ENCODE measurements at places on chromosomes 7 and 10.

DNA sequence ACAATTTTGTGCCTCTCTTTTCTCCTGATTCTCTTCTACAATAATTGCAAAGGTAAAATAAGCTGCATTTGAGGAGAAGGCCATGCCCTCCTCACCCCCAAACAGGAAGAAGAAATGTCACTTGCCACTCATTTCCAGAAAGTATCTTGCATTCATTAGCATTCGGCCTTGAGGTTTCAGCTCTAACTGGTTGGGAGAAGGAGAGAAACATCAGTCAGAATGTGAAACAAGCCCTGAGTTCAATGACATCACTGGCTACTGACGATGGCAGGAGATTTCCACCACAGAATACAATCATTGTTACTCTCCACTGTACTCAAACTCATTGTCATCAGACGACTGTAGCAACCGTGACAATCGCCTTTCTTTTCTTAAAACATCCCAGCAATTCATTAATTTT lies 72.8 kb downstream of the PRKCQ start:
- no peak for DNase-seq

- no peak for DNase-seq
These were observed 82.0 kb downstream of the BMS1 start for GRCh38 chr10:42864575-42864974.

DNA sequence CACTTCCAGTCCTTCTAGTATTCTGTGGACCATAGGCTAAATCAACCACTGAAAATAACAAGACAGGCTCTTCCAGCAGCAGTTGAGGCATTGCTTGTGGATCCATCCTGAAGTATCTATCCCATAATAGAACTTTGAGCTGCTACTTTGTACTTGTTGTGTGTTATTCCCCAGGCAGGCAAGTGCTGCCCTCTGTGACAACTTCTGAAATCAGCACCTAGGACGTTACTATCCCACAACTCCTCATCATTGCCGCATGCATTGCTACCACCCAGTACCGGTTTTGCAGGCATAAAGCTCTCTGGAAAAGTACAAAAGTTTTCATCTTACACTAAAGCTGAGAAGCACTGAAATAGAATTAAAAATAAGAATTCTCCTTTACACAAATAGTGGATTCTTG lies 145.3 kb downstream of the HTR7 start:
- no peak for DNase-seq

DNA sequence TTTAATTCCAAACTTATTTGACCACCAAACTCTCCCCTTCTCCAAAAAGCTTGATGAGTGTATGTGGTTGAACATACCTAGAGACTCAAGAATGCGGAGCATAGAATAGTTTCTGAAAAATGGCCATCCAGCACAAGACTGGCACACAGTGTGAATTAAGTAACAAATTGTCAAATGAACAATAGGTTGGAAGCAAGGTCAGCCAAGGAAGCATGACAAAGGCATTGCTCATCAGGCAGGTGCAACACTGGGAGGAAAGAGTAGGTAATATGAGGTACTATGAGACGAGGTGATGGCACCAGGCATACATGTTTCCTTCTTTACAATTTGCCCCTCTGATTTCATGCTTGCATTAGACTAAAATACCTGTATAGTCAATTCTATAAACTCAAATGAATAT lies 73.7 kb downstream of the DKK1 start:
- no peak for DNase-seq

- peak; percentile 57 for DNase-seq
These were observed 151.8 kb downstream of the SFMBT2 start for GRCh38 chr10:7258948-7259523.

GRCh38 chr10:76717141-76717540 lies 920.5 kb downstream of the KCNMA1 start:
- DNase-seq: no peak

DNA sequence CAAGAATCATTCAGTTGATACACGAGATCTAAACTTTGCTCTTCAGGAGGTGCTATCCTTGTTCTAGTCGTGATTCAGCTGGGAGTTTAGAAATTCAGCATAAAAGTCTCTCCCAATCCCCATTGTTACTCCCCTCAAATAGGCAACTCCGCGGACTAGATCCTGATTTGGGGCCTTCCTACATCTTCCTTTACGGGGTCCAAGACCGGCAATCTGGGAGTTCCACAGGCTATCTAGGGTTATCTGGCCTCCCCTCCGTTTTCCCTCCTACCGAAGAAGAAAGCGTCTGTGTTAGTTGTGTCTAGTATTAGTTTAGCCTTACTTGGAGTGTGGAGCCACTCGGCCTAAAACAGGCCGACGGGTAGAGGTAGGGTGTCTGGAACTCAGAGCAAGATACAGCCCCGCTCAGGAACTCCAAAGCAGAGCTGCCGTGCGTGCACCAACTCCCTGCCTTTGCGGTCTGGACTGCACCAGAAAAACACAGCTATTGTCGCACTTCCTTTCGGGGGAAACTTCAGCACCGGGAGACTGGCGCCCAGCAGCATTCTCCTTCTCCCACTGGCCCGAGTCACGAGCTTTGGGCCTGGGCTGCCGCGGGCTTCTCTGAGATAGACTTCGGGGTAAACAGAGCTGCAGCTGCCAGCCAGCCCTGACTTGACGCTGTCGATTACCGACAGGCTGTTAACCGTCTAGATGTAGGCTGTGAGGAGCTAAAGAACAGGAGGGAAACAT lies 1.5 kb upstream of the DLX5 start:
- no peak for DNase-seq

DNA sequence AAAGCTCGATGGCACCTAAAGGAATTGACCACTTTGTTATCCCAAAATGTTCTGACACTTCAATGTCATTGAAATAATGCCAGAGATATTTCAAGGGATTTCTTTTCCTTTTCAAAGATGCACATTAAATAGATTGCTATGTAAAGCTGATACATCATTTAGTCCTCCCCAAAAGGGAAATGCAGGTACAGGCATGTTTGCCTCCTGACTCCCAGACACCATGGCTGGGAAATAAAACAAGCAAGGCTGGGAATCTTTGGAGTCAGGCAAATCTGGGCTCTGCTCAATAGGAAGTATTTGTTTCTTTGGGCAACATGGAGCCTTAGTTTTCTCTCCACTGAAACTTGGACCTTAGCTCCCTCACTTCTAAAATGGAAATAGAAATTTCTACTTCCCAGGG lies 230.8 kb upstream of the LRRTM3 start:
- no peak for DNase-seq

DNA sequence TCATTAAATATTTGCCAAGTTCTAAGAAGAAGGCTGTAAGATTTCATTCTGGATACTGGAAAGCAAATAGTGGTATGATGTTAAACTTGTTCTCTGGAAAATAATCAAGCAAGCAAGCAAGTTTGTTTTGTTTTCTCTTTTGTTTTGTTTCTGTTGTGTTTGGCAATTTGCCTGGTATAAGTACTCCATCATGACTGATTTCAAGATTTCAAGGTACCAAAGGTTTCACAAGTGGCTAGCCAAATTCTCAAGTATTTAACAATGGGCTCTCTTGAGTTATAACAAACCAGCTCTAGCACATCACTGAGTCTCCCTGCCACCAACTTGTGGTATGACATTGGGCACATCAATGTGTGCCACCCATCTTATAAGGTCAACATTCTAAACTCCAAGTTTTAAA lies 151.7 kb upstream of the IGFBP3 start:
- no peak for DNase-seq

GRCh38 chr7:104973909-104974415 lies 40.0 kb upstream of the KMT2E start:
- no peak for DNase-seq

GRCh38 chr10:125030567-125031197 lies 88.8 kb downstream of the ZRANB1 start:
- no peak for DNase-seq

GRCh38 chr7:28904578-28905048 lies 53.5 kb downstream of the TRIL start:
- no peak for DNase-seq

DNA sequence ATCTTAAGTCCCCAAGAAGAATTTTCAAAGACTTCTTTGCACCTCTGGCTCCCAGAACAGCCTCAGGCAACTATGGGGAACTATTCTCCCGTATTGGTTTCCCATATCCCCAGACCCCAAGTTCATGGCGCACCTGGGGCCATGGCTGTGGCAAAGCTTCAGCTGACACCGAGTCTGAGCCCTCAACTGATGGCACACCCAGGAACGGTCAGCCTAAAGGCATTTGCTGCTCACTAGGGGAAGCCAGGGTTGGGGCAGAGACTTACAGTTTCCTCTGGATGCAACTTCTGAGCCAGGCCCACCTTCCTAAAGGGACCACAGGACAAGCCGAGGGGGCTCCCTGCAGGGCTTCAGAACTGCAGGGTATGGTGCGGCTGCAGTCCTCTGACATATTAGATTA lies 13.7 kb upstream of the CPA1 start:
- no peak for DNase-seq

DNA sequence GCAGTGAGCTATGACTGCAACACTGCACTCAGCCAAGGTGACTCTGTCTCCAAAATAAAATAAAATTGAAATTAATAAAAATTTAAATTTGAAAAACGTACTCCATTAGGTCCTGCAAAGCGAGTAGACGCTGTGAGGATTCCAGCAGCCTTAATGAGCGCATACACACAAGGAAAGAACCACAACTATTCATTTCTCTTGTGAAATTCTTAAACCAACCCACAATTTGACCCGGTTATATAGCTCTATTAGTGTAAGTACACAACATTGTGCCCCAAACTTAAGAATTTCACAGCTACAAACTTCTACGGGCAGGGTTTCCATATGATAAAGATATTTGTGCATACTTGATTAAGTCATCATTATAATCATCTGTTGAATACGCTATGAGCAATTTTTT lies 84.4 kb downstream of the PARD3 start:
- no peak for DNase-seq

DNA sequence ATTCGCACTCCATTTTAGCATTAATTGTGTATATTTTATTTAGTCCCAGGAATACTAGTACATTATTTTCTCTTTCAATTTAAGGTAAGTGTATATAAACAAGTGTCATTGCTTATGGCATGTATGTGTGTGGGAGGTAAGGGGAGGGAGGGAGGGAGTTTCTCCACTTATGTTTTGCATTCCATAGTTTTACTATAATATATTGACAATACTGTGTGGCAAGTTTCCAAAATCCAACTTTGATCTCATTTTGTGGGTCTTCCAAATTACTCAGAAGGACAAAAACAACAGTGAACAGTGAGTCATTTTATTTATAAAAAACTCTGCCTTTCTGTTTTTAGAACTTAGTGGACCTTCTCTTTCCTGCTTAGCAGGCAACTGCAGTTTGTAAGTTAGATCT lies 102.3 kb upstream of the SEMA3E start:
- DNase-seq: no peak

DNA sequence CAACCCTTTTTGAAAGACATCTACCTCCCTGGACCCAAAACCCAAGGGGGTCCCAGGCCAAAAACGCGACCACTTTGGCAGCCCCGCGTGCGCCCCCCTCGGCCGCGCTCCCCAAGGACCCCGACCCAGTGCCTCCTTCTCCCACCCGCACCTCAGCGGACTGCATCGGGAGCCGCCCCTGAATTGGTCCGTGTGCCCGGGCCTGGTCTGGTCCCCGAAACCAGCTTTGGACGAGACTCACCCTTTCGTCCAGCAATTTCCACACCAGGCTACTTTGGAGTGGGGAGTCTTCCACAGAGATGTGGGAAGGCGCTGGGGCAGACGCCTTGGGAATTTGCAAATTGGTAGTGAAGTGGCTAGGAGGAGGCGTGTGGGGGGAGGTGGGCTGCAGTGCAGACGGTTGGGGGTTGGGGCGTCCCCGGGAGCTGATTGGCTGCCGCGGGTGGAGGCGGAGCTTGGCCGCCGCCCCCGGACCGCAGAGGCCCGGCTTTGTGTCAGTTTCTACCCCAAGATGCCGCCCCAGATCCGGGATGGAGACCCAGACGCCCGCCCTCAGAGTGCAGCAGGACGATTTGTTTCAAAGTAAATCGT lies 16.9 kb downstream of the TCAF1 start:
- DNase-seq: no peak

GRCh38 chr7:80230327-80230726 lies 95.7 kb downstream of the GNAI1 start:
- no peak for DNase-seq

DNA sequence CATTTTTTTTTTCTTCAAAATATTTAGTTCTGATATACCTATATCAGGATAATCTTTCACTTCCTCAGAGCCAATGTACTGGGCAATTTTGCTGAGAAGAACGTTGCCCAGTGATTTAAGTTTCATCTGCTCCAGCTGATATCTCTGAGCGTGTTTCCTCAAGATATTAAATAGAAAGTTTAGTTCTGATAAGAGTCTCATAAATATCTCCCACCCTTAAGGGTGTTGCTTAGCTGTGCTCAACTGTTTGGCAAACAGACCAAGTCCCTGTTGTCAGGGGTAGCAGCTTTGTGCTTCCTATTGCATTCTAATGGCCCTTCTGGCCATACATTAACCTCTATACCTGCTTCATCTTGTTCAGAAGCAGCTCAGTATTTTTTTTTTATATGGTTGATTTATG lies 84.7 kb upstream of the GPR141 start:
- DNase-seq: no peak

DNA sequence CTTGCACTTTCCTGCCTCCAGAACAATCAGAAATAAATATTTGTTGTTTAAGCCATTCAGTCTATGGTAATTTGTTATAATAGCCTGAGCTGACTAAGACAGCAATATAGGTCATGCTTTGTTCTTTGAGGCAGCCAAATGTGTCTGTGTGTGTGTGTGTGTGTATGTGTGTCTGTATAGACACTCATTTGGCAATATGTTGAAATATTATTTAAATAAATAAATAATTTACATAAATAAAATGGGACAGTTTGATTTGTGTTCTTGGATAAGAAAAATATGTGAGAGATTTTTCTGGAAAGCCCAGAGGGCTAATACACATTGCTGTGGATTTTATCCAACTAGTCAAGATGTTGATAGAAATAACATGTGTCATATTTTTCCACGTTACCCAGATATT lies 140.2 kb downstream of the PTN start:
- DNase-seq: no peak

- DNase-seq: no peak
These were observed 29.0 kb downstream of the NEUROD6 start for GRCh38 chr7:31311552-31311951.

GRCh38 chr7:106858618-106859532 lies 6.2 kb upstream of the PIK3CG start:
- no peak for DNase-seq
